ENCODE measurements at places on chromosomes 4 and X.

- no peak for DNase-seq
Measured at GRCh38 chrX:69616457-69617203, 717 bp downstream of the EDA start.

- DNase-seq = no peak
Measured at GRCh38 chr4:159014859-159015258, 88.0 kb upstream of the RAPGEF2 start.

GRCh38 chrX:39661116-39661907 lies 436.4 kb downstream of the BCOR start:
- DNase-seq = no peak

GRCh38 chr4:2066011-2066551 lies 7.0 kb downstream of the NAT8L start:
- no peak for DNase-seq

DNA sequence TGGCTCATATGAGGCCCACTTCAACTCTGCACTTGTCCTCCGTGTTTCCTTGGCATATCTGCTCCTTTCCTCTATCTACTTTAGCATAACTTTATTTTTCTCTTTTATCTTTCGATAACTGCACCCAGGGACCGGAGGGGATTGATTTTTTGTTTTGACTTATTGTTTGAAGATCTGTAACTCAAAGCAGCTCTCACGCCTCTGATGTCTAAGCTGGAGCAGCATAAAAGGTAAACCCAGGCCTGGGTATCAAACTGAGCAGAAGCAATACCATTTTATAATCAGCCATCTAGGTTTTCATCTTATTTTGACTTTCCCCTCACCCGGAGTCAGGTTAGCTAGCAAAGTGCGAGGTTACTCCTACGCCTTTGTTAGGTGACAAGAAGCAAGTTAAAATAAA lies 28.4 kb downstream of the LEF1 start:
- no peak for DNase-seq

DNA sequence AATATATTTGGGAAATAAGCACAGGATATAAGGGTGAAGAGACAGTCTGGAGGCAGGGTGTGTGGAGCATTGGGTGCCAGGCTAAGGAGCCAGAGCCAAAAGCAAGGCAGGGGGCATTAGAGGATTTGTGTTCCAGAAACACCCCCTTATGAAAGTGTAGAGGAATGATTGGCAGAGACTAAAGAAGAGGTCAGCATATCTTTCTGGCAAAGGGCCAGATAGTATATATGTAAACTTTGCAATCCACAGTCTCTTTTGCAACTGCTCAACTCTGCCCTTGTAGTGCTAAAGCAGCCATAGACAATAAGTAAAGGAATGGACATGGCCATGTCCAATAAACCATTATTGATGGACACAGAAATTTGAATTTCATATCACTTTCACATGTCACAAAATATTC lies 3.6 kb upstream of the SLC9A6 start:
- DNase-seq = no peak

DNA sequence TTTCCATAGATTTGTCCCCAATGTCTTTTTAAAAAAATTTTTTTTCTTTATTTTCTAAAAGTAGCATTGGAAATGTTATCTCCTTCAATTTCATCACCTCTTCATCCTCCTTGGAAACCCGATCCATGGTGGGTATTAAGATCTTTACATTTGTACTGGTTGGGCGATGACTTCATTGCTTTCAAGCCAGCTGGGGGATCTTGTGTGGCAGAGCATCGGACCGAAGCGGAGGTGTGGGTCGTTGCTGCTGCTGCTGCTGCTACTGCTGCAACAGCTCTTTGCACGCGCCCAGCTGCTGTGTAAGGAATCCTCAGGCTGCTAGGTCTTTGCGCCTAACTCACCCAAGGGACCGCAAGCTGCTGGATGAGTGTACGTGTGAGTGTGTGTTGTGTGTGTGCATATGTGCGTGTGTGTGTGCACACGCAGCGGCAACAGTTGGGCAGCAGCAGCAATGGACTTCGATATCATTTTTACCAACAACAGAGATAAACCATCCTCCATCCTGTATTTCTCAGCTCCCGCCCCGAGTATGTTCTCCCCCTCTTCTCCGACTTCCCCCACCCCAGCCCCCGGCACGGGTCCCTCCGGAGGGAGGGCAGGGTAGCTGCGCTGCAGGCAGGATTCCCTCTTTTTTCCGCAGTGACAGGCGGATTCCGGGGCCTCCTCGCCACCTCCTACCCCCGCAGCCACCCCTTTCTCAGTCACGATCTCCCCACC lies 768 bp upstream of the CDKL5 start:
- no peak for DNase-seq
